HT-29 (cell line): ENCODE measurements at places on chromosomes 2 and 18.
A peak's percentile ranks its signal among the peaks of the same experiment; 100 is the strongest.

DNA sequence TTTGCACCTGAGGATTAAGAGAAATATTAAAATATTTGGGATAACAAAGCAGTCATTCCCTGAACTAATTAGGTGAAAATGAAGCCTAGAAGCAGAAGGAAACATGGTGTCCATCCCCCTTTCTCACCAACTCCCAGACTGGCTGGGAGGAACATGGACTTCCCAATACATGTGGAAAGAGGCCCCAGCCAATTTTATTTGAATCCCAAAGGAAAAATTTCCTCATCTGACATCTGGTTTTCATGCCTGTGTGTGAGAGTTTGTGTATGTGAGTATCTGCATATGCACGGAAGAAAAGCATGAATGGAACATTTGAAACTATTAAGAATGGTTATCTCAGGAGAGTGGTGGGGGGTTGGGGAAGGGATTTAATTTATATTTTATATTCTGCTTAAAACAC lies 84.3 kb downstream of the COPS8 start:
- DNase-seq = no peak

GRCh38 chr2:230578106-230578505 lies 134.5 kb upstream of the CAB39 start:
- no peak for DNase-seq

DNA sequence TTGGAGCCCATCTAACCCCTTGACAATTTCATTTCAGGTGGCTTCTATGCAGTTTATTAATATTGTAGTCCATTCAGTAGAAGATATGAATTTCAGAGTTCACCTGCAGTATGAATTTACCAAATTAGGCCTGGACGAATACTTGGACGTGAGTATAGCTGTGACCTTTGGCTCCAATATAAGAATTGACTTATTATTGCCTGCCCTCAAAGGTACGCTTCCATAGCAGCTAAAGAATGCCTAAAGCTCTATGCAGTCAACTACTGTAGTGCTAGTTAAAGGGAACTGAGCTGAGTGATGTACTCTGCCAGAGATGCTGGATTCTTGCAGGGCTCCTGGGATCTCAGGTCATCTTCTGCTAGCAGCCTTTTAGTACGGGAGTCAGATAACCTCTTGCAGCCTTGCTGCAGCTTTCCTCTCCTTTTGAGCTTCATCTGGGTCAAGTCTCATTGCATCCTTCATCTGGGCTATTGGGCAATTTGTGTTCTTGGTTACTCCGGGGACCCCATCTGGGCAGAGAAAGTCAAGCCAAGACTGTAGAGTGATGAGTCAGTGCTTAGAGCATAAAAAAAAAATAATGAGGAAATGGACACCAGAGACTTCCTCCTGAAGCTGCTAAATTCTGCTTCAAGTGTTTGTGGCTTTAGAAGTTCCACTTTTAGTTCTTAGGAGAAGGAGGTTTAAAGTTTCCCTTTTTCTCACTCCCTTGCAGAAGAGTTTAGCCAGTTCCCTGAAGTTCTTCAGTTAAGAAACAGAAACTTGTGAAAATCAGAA lies 105.6 kb downstream of the PRPF40A start:
- DNase-seq = no peak

GRCh38 chr2:210445732-210446131 lies 30.8 kb downstream of the LANCL1 start:
- DNase-seq = no peak

DNA sequence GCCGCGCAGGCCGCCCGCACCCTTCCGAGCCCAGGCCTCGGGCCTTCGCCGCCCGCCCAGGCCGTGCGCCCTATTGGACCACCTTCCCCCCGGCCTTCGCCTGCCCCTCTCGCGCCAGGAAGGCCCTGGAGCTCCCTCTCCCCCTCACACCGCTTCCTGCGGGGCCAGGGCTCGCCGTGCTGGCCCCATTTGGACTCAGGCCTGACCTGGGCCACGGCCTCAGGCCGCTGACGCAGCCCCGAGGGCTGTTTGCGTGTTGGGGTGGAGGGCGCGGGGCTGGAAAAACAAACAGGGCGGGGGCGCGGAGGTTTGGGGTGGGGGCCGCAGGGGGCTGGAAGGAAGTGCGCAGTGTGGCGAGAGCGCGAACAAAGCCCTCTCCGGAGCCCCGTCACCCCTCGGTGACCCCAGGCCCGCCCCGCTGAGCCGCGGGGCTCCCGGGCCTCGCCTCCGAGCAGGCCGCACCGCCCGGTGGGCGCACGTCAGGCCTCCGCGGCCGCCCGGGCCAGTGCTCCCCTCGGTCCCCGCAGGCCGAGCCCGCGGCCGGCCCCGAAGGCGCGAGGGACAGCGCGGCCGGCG lies 12.3 kb upstream of the SIX3 start:
- no peak for DNase-seq

- no peak for DNase-seq
These were observed 175.8 kb downstream of the SRBD1 start for GRCh38 chr2:45435316-45435715.

- peak; percentile 4 for DNase-seq
These were observed 50.5 kb downstream of the MAPK4 start for GRCh38 chr18:50610349-50610748.

DNA sequence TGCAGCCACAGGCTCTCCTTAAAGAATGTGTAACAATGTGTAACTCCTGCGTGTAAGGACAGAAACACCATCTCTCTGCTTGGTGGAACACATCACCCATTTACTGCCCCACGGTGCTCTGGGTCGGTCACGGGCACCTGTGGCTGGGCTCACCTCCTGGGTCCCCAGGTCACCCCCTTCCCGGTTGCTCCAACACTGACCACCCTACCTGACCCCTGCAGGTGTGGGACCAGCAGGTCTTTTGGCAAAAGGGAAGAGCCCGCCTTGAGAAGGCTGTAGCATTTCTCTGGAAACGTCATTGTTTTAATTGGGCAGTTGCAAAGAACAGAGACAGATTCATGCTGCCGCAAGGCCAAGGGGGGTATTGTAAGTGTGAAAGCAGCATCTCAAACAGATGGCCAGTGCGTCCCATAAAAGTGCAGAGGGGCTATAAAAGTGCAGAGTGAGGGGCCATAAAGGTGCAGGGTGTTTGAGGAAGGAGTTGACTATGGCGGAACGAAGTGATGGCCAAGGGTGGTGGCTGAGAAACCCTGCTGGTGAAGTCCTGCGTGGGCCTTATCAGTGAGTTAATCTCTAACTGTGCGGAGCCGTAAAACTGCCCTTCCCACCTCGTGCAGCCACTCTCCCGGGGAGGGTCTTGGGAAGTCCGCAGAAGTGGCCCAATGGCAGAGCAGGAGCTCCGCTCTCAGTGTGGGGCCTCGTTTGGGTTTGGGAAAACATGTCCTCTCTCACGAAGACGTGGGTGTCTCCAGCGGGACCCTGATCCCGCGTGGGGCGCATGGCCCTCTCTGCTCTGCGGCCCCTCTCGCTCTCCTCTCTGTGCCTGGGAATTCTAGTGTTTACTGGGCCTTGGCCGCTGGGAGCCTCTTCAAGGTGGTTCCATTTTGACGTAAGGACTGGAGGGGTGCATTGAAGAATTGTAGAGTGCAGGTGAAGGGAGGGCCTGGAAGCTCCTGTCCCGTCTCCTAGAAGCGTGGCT lies 13.7 kb upstream of the NEU4 start:
- DNase-seq = no peak

- no peak for DNase-seq
These were observed 87.3 kb downstream of the DOCK10 start for GRCh38 chr2:224954980-224955379.

GRCh38 chr2:177604271-177605065 lies 211.9 kb downstream of the AGPS start:
- peak; percentile 43 for DNase-seq

GRCh38 chr2:6139142-6139541 lies 447.0 kb downstream of the SOX11 start:
- no peak for DNase-seq

GRCh38 chr2:128613351-128613750 lies 294.7 kb upstream of the HS6ST1 start:
- DNase-seq = no peak

GRCh38 chr18:55422456-55423180 lies 165.4 kb downstream of the TCF4 start:
- no peak for DNase-seq

DNA sequence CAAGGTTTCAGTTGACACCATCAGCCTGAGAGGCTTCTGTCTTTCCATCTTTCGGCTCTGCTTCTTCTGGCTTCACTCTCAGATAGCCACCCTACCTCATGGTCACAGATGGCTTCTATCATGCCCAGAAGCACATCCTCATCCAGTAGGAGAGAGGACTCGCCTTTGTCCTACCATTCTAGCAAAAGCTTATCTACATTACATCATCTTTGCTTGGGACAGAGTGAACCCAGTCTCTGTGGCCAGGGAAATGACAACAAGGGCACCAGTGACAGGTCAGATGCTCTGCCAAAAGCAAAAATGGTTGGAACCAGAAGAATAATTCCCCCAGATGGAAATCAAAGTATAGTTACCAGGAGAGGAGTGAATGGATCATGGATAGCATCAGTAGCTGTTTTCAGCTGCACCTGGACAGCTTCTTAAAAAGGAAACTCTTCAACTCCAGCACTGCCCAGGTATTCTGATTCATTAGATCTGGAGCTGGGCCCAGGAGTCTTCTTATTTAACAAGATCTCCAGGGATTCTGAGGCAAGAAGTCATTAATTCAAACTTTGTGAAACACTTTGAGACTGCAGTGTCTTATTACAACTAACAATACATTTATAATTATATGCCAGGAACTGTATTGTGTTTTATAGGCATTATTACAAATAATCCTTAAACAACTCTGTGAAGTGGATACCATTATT lies 257.7 kb upstream of the UBE2E3 start:
- no peak for DNase-seq

- DNase-seq = no peak
These were observed 18.0 kb downstream of the DYTN start for GRCh38 chr2:206700156-206700555.

- no peak for DNase-seq
These were observed 114.7 kb upstream of the CXCR4 start for GRCh38 chr2:136232456-136233172.

GRCh38 chr2:162232671-162233070 lies 10.6 kb downstream of the FAP start:
- no peak for DNase-seq

DNA sequence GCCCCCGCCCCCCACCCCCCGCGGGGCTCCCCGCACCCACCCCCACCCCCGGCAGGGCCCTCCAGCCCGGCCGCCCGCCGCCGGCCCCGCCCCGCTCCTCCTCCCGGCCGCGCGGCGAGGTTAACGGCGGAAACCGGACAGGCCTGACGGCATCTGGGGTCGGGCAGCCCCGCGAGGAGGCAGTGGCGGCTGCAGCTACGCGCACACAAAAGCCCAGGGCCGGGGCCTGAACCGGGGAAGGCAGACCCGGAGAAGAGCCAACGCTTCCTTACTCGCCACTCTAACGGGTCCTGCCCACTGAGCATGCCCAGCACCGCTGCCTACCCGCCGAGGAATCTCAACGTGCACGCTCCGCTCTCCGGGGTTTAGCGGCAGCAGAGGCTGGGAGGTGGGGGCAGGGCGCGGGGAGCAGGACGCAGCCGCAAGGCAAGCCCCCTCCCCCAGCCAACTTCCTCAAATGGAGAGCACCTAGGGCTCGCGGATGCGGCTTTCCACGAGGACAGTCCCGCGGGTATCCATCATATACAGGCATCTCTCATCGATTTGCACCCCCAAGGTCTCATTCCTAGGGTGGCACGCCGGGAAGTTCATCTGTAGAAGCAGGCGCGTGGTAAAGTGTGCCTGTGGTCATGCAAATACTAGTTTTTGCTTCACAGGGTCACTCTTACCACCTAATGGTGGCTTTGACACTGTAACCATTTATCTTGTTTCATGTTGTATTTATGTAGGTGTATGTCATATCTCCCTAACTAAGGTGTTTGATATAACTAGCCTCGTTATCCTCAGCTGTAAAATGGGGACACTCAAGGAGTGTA lies at the start of gene MEMO1:
MEMO1 (minus strand) TSS at position 339 of the 815 bp plus-strand sequence. CDS start 761 bp downstream, outside the sequence.
- peak; percentile 88 for DNase-seq

- no peak for DNase-seq
These were observed 26.3 kb upstream of the AGAP1 start for GRCh38 chr2:235467588-235467987.

DNA sequence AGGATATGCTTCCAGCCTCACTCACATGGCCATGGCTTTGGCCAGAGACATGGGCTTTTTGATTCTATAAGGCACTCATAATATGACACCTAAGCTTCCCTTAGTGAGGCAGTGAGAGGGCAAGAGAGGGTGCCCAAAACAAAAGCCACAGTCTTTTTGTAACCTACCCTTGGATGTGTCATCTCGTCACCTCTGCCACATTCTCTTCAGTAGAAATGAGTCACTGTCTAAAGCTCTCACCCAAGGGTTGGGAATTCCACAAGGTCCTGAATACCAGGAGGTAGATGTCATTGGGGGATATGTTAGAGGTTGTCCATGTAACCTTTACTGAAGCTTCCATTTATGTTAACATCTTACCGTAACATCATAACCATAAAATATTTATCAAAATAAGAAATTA lies 108.4 kb downstream of the ALMS1 start:
- DNase-seq = no peak

DNA sequence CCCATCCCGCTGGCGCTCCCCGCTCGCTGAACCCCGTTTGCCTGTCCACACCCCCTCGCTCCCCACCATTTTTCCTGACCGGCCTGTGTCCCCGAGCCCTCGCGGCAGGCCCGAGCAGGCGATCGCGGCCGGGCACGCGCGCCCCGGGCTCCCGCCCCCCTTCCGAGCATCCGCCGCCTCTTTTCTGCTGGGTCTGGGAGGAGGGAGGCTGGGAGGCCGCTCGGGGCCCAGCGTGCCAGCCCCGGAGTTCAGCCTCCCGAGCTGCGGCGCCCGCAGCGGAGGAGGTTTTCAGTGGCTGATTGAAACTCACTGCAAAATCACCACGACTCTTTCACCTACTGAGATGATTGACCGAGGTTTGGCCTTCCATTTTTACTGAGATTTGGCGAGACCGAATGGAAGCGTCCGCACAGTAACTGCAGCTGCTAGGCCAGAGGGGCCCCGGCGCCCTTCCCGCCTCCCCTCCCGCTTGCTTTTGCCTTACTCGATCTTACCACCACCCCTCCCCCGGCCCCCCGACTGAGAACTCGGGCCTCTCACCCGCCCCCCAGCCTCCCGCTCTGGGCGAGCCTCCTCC lies 4.8 kb downstream of the SOX11 start:
- DNase-seq = no peak
